ENCODE measurements at places on chromosomes 12 and 14. TPM values are rescaled to one million over a fixed set of nuclear protein-coding genes. Genes with fewer than 3 reads are reported as not detected.

The CCDC177 gene
- not detected for total RNA-seq

The FGD4 gene
- total RNA-seq, result 3.9 TPM

The EIF2S3B gene
- 0.63 TPM for total RNA-seq

The PPP2R5E gene
- total RNA-seq, result 17.2 TPM

The CLEC2A gene
- not detected for total RNA-seq

The TEAD4 gene
- total RNA-seq, result 22.3 TPM

The GPR132 gene
- 0.04 TPM for total RNA-seq
